Activated CD4-positive, alpha-beta T cell treated with anti-CD3 and anti-CD28 coated beads for 48 hours (primary cell): ENCODE measurements at places on chromosomes 11 and 22.

DNA sequence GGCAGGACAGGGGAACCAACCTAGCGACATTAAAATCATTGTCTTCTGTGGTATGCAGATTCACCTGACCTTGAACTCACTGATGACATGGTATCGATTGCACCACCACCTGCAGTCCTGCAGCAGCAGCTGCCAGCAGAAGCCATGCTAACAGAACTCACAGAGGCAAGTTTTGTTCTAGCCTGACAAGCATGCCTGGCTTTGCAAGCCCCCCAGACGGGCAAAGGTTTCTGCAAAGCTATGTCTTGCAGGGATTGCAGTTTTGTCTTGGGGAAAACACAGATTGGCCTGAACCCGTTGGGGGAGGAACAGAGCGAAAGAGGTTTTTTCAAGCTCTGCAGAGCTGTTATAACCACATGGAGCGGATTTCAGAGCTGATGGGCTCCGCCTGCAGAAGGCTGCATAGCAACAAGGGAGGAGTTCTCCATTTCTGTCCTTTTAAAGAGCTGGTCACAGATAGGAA is 221.0 kb downstream of the HIPK3 start:
- DNase-seq = no peak

- DNase-seq = no peak
Observed at GRCh38 chr11:22194306-22194705, 1.4 kb downstream of the ANO5 start.

DNA sequence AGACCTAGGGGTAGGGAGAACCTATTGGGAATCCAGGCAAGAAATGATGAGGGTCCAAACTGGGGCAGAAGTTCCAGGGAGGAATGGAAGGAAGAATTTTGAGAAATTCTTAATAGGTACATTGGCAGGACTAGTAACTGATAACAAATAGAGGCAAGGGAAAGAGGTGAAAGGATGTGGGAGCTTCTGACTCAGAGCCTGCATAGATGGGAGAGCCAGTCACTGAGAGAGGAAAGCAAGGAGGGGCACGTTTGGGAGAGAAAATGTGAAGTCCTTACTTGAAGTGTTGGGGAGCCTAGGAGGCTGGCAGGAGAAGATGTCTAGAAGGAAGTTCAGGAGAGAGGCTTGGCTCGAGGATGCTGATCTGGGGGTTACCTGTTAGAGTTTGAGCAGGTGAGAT is 104.6 kb upstream of the NCAM1 start:
- DNase-seq = no peak

DNA sequence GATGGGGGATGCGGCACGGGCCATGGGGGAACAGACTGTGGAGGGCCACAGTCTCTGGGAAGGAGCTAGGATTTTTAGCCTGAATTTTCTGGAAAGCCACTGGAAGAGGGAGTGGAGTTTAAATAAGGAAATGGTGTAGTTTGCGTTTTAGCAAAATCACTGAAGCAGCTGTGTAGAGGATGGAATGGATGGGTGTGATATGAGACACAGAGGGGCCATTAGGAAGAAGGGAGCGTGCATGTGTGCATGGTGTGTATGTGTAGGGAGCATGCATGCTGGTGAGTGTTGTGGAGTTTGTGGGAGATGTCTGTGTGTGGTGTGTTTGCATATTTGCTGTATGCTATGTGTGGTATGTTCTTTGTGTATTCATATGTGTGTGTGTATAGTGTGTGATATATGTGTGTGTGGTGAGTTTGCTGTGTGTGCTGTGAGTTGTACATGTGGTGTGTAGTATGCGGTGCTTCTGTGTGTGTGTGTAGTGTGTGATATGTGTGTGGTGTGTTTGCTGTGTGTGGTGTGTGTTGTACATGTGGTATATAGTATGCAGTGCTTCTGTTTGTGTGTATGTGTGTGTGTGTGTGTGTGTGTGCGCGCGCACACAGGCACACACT is 67.6 kb downstream of the FBXO7 start:
- no peak for DNase-seq

GRCh38 chr11:93073508-93074280 is 104.2 kb downstream of the MTNR1B start:
- no peak for DNase-seq

DNA sequence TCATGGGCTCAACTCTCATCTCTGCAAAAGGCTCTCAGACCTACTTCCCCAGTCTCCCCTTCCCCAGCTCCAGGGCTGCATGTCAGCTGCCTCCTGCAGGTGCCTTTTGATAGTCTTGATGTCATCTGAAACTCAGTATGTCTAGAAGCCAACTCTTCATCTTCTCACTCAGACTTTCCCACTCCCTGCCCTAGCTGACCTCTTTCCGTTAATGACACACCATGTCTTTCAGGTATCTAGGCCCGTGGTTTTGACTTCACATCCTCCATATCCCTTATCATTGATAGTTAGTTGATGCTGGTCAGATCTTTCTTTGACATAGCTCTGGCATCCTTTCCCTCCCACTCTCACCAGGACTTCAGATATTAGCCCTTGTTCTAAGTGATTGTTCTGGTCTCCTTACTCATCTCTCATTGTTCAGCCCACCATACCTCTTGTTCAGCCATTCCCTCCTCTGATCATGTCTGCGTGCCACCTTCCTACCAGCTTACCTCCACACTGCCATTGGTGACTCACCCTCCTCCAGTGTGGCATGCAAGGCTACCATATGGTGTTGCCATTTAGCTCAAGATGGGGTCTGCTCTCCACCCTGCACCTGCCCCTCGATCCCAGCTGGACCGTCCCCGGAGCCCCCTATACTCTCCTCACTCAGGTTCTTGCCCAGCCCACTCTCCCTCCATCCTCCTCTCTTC is 18.4 kb downstream of the TTC12 start:
- no peak for DNase-seq

GRCh38 chr22:41830174-41830573 is 2.7 kb upstream of the SREBF2 start:
- peak; percentile 28 for DNase-seq

DNA sequence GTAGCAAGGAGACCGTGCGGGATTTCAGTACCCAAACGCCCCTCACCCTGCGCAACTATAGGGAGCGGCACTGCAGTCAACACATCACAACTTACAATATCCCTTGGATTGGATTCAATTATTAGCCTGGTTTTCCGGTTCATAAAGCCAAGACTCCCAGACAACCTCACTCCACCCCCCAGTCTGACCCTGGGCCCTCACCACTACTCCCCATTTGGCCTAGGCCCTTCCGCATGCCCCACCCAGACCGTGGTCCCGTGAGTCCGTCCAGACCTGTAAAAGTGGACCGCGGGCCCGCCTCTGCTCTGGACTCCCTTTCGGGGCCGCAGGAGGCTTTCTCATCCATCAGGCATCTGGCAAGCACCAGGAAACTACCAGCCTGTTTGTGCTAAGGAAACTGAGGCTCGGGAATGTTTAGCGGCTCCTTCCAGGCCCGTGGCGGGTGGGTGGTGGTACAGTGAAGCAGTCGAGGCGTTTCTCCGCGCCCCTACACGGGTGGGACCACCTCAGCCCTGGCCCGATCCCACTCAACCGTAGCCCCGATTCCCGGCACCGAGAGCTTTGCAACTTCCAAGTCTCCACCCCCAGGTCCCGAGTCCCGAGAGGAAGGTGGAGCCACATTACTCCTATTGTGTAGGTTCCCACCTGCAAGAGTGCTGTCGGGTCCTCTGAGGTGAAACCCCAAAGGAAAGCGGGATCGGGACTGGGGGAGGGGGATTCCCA is 679 bp upstream of the DPP3 start:
- no peak for DNase-seq

DNA sequence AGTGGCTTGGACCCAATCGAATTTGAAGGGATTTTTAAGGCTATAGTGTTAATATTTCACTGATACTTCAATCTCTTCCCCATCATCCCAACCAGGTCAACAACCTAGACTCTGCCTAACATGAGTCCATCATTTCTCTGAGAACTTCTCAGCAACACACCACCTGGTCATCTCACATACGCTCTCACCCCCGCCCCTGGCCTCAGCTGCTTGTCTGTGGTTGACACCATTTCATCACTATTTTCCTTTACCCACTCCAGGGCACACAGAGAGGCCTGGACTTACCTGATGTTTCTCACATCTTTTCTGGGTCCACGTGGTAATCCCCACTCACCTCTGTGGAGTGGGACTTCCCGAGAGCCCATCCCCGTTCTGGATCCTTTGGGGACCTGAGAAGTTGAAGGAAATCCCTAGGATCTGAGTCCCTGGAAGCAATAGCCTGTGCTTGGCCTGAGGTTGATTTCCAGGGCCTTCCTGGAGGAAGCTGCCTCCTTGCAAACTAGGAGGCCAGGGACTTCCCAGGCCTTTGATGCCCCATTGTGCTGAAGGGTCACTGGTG is 3.2 kb downstream of the P2RX3 start:
- DNase-seq = no peak

DNA sequence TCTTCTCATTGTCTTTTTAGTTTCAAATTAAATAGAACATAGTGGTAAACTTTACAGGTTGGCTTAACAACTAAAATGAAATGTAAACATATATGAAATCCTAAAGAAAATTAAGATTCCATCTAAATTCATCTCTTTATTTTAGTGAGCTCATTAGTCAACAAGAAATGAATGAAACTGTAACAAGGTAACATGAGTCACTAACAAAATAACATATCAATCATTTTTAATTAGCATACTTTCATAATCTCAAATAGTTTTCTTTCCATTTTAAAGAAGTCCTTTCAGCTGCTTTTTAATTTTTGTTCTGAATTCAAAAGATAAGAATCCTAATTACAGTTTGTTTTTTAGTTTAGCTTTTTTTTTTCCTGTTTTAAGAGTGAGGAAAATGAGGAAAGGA is 688.6 kb upstream of the TENM4 start:
- no peak for DNase-seq

GRCh38 chr11:43992834-43993637 is 50.6 kb downstream of the C11orf96 start:
- no peak for DNase-seq

DNA sequence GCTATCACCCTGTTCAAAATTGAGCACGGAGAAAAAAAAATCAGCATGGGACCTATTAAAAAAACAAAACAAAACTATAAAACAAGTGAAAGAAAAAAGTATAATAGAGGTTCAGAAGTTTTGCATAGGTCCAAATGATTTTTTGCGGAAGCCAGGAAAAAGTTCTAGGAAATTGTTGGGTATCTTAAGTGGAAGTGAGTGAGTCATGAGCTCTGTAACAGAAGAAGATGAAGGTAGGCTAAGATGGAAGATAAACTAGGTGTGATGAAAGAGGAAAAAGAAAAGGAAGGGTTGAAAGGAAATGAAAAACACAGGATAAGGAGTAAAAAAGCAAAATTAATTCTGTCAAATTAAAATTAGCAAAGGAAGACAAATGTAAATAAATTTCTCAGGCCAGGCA is 27.8 kb downstream of the SDHD start:
- DNase-seq = no peak

GRCh38 chr11:43988040-43988817 is 45.8 kb downstream of the C11orf96 start:
- DNase-seq = no peak

- DNase-seq = no peak
Observed at GRCh38 chr11:34345991-34346480, 11.8 kb downstream of the ABTB2 start.

DNA sequence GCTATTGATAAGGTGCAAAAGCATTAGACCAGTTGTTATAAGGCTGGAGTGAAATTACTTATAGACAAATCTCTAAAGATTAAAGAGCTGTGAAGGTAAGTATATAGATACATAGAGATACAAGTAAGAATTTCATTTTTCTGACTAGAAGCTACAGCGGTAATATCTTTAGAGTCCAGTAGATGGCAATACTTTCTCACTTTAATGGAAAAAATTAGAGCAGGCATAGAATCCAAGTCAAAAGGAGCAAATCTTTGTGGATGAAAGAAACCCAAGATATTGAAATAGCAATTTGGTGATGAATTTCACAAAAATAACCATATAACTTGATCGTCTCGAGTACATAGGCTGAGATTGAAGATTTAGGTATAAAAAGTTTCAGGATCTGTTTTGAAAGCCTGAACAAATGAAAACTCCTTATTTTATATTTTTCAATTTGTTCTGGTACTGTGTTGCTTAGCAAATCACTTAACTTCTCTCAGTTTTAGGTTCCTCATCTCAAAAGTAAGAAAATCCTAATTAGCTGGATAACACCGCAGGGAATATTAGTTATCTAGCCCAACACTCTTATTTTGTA is 81.9 kb downstream of the UVRAG start:
- DNase-seq = no peak

GRCh38 chr11:7417328-7417727 is 68.0 kb upstream of the OLFML1 start:
- DNase-seq = no peak

GRCh38 chr11:7251487-7251835 is 243 bp upstream of the SYT9 start:
- no peak for DNase-seq

DNA sequence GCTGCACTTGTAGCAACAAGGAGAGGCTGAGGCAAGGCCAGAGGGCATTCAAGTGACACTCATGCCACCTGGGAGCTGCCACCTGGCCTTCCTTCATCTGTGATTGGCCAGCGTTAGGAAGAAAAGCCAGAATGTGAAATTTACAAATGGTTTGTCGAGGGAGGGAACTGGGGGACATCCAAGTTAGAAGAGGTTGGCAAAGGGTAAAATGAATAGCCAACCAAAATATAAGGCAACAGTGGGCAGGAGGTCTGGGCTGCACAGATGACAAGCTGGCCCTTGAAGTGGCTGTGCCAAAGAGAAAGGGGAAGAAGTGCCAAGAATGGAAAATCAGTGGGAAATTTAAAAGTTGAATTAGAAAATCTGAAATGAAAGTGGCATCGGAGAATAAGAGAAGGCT is 221.4 kb downstream of the C11orf91 start:
- DNase-seq = no peak

DNA sequence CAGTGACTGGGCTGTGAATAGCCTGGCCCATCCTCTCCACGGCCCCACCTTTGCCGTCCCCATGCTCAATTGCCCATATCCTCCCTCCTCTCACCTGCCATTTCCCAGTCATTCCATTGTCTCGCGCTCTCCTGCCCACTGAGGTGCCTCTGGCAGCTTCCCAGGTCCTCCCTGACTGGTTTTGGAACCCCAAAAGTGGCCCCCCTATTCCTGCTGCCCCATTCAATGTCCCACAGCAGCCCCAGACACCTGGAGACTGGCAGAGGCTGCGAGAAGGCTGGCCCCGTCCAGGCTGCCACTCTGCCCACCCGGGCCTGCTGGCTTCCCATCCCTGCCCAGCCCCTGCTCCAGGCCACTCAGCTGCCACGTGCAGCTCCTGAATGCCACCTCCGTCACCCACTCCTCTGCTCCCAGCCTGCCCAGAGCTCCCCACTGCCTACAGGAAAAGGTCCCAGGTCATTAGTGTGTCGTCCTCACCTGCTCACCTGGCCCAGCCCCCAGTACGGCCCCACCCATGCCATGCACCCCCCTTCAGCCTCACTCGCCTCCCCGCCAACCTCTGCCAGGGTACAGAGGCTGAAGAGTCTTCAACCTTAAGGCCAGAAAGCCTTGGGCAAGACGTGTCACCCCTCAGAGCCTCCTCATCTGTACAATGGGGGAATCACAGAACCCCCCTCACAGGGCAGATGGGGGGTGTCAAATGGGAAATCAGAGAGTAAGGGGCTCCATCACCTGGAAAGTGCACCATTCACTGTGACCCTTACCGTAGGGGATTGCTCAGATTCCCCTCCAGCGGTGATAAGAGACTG is 37.5 kb downstream of the KCNJ4 start:
- DNase-seq = no peak
